Breast epithelium (tissue), 4 donors: ENCODE measurements at places on chromosomes 5 and 9.

- DNase-seq: no peak
Observed at GRCh38 chr5:7396713-7397454, 946 bp downstream of the ADCY2 start.

DNA sequence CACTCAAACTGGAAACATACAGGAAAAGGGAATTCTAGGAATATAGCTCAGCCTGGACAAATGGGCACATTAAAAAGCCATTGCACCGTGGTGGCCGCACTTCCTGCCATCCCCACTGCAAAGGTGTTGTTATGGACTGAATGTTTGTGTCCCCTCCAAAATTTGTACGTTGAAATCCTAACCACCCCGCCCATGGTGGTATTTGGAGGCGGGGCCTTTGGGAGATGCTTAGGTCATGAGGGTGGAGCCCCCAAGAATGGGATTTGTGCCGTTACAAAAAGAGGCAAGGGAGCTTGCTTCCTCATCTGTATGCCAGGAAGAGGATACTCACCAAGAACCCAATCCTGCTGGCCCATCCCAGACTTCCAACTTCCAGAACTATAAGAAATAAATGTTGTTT lies 1.1 kb upstream of the CMBL start:
- no peak for DNase-seq

DNA sequence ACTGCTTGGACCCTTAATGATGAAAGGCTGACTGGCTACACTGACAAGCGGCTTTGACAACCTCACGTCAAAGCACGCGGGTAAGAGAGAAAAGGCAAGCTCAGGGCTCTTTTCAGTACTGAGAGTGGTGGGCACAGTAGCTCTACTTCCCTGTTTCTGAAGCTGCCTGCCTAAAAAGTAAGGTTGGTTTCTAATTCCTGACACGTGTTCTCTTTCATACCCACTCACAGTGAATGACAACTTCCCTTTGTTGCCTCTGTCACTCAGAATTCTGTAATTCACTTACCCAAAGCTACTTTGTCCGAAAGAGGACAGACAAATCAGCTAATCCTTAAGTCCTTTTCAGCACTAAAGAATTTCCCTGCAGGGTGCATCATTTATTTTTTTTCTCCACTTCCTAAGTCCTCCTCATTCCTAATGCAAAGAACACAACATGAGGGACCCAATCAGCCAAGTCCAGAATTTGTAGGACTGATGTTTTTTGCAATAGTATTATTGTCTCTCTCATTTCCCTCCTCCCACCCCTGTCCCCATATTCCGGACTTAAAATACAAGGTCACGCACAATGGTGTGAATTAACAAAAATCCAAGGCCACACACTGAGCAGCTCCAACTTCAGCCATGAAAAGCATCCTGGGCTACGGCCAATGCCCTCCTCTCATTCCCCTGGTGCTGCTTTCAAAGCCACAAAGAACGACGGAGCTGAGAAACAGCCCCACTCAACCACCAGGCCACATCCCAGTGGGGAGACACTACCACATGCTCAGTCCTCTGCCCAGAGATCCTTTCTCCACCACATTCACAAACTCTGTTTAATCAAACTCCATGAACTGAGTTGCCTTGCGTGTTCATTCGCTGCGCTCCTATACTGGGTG lies 221.0 kb downstream of the TSSK1B start:
- DNase-seq: no peak

GRCh38 chr5:39187831-39188731 lies 31.3 kb downstream of the FYB1 start:
- DNase-seq: no peak

- peak; percentile 44 for DNase-seq
Observed at GRCh38 chr5:151671950-151672349, 14.8 kb downstream of the SPARC start.

DNA sequence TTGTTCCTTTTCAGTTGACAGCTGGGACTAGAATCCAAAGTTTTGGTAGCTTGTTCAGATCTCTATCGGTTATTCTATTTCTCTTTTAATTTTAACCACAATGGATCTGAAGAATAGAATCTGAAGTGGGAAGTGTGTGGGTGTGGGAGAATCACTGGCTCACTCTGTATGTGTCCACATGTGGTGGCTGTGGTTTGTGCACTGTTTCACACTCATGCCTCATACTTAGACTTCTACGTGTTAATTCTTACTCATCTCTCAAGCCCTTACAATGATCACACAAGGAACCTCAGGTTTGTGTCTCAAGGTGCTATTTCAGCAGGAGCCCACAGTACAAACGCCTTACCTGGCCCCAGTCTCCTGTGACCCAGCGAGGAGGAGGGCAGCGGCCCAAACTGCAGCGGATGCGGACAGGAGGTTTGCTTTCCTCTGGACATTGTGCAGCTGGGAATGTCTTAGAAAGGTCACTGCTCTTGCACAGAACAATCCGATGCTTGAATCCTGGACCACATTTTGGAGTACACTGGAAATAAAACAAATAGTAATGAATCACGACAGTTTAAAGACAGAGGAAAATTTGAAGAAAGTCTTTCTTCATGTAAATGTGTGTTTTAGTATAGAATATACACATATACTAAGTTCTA lies 309.1 kb downstream of the ADAMTS6 start:
- DNase-seq: no peak

- DNase-seq: no peak
Observed at GRCh38 chr5:55894135-55894534, 43.0 kb downstream of the IL31RA start.

DNA sequence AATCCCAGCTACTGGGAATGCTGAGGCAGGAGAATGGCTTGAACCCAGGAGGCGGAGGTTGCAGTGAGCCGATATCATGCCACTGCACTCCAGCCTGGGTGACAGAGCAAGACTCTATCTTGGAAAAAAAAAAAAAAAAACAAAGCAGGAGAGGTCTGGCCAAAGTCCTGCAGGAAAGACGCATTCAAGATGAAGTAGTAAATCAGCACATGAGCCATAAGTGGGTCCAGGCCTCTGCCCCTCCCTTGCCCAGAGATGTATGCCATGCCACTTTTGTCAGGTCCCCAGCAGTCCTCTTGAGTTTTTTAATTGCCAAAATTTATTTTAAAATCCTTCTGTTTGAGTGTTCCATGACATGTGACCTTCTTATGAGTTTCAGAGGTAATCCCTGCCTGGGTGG lies 8.5 kb upstream of the PHF19 start:
- no peak for DNase-seq

DNA sequence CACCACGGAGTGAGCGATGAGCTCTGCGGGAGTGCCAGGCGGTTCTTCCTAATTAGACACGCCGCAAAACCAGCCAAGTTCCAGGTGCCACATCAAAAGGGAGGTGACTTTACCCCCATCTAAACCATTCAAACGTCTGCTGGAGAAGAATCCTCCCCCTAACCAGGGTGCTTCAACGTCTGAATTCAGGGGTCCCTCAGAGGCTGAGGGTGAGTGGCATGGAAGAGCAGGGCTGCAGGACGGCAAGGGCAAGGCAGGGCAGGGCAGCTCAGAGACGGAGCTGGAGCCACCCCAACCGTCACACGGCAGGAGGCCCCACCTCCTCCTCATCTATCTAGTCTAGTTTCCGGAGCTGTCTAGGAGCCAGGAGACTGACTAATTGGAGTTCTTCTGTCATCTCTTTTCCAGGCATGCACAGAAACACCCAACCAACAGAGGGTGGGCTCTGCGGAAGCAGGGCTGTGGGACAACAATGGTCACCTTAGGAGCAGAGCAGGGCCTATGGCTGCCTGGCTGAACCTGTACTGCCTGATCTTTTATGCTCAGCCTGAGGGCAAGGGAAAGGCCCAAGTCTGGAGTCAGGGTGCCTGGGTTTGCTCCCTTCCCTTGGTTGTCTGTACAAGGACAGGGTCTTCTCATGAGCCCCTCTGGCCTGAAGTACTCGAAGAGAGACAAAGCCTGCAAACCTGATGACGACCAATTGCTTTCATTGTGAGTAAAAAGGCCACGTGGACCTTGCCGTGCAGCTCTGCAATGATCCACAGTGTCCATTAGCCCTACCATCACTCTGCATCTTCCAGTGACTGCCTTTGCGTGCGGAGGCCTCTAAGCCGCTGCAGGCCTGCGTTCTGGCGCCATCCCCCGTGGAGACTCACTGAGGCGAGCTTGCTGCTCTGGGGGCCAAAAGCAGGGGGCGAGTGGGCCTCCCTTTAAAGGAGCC lies 81.0 kb upstream of the SLC25A51 start:
- DNase-seq: no peak

GRCh38 chr5:127192836-127193338 lies 97.7 kb upstream of the MEGF10 start:
- DNase-seq: no peak

DNA sequence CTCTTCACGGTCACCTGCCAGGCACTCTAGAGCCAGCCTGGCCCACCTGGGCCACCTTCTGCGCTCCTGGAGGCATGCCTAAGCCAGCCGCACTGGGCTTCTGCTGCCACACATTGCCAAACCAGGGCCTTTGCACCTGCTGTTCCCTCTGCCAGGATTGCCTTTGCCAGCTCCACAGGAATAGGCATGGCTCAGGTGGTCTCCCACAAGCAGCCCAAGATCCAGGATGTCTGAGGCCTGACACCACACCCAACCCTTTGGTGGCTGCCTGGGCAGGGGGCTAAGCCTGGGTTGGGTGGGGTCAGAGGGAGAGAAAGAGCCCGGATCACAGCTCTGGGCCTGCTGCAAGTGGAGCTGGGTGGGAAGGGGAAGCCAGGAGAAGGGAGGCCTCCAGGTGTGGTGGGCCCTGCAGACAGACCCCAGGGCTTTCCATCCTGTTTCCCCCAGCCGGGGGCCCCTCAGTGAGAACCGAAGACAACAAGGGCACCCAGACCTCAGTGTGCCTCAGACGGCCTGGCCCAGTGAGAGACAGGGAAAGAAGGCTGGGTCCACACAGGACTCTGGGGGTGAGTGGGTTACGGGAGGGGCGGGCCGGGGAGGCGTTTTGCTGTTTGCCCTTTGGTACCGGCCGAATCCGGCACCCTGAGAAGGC lies 672 bp upstream of the SUSD3 start:
- no peak for DNase-seq

GRCh38 chr5:42628821-42629220 lies 127.8 kb upstream of the CCDC152 start:
- DNase-seq: no peak

GRCh38 chr5:164431634-164432304 lies 926.4 kb downstream of the MAT2B start:
- no peak for DNase-seq

DNA sequence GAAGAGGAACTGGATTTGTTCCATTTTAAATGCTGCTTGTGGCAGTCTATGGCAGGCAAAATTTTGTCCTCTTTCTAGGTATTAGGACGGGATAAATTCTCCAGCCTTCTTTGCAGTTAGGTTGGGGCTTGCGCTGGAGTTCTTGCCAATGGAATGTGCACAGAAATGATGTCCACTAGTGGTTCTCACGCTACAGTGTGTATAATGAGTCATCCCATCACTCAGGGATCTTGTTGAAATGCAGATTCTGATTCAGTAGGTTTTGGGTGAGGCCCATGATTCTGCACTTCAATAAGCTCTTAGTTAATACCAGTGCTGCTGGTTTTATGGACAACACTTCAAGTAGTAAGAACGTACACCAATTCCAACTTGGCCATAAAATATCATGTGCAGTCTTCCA lies 317.6 kb upstream of the KLF4 start:
- no peak for DNase-seq

GRCh38 chr5:116456036-116456435 lies 118.6 kb downstream of the SEMA6A start:
- DNase-seq: no peak

GRCh38 chr9:93859431-93860215 lies 95.5 kb downstream of the BARX1 start:
- DNase-seq: no peak

GRCh38 chr5:179124273-179124852 lies 64.2 kb downstream of the ZNF354C start:
- no peak for DNase-seq

DNA sequence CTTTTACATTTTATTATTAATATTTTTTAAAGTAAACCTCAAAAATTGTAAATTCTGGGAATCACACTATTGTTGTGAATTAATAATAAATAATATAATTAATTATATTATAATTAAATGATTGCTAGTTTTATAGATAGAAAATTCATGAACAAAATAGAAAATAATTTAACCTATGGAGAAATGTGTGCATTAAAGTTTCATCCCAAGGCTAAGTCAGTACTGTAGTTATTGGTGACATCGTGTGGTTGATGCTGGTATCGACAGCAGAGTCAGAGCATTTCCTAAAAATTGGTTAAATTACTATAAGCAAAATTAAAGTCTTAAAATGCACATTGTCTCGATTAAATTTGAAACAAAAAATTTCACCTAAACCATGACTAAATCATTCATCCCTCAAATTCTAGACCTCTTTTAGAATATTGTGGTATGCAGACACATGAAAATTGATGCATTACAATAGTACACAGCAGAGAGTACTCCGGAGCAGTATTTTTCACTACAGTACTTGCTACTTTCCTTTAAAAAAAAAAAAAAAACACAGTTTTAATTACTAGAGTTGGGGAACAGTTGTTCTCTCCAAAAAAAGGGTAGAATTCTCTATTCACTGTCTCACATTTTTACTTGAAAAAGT lies 73.9 kb downstream of the RORB start:
- DNase-seq: no peak

DNA sequence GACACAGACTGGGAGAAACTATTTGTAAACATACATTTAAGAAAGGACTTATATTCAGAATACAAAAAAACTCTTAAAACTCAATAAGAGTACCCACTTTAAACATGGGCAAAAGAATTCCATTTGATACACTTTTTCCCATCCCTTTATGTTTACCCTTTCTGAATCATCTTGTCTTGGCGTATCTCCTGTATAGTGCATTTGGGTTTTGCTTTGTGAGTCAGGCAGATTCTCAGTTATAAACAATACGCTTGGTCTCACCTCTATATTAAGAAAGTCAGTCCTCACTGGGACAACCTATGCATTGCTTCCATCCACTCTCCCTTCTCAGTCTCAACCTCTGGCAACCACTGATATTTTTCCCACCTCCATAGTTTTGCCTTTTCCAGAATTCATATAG lies 27.3 kb upstream of the ADAMTS6 start:
- DNase-seq: no peak

DNA sequence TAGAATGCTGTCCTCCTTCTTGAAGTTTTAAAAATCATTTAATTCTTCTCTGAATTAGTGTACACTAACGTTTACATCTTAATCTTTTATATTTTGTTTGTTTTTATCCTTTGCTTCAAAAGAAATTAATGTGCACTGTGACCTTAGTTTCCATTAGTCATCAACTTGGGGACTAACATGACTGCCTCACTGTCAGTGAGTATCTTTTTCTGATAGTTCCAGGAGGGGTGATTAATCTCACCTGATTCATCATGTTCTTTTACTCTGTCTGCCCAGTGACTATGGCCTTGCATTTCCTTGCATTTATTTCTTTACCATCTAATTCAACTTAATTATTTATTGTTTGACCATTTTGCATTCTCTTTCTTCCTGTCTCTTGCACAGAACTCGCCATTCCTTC lies 33.4 kb upstream of the NR3C1 start:
- DNase-seq: no peak

- no peak for DNase-seq
Observed at GRCh38 chr9:114433720-114434255, 46.0 kb upstream of the AKNA start.
